ENCODE measurements at places on chromosomes 12 and 14.
A peak's percentile ranks its signal among the peaks of the same experiment; 100 is the strongest.

DNA sequence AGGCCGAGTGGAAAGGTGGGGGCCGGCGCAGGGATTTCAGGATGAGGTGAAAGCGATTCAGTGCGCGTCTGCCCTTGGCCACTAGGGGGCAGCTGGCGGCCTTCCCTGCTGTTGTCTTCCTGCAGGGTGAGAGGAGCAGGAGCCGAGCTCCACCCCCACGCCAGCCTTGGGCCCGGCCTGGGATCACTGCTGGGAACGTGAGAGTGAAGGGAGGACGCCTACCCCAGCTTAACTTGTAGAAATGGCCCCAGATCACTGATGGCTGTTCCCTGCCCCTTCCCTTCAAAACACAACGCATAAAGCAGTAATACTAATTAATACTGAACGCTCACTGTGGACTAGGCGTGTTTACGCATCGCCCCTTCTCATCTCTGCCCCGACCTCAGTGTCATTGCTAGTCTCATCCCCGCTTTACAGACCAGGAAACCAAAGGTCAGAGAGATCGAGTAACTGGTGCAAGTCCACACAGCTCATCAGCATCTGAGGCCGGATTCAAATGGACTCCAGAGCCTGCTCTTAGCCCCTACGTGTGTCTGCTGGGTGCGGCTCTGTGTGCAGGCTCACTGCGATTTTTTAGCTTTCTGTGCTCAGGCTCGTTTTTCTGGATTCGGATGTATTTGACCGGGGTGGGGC lies 24.3 kb downstream of the MVK start:
- no peak overlapping the region for H3K4me3 ChIP-seq
- no peaks in the 10 kb centered on the region for H3K27me3 ChIP-seq
- no peaks in the 10 kb centered on the region for H3K4me1 ChIP-seq
- H3K36me3 ChIP-seq: peaks cover 11% of the 10 kb centered on the region

DNA sequence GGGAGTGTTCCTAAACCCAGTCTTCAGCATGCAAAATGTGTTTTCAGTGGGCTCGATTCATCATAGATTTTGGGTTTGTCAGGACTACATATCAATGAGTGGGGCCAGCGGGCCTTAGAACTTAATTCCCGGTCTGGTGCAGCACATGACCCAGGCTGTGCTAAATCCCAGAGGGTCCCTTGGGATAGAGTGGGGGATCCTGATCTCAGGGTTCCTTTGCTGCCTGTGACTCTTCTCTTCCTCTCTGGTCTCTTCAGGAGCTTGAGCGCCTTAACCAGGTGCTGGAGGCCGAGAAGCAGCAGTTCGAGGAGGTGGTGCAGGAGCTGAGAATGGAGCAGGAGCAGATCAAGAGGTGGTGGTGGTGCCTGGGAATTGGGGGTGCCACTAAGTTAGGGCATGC lies 37.5 kb downstream of the PLEKHD1 start:
- no peak overlapping the region for H3K4me3 ChIP-seq
- peaks cover 4% of the 10 kb centered on the region for H3K27me3 ChIP-seq
- no peaks in the 10 kb centered on the region for H3K36me3 ChIP-seq
- DNase-seq: peak; percentile 55

DNA sequence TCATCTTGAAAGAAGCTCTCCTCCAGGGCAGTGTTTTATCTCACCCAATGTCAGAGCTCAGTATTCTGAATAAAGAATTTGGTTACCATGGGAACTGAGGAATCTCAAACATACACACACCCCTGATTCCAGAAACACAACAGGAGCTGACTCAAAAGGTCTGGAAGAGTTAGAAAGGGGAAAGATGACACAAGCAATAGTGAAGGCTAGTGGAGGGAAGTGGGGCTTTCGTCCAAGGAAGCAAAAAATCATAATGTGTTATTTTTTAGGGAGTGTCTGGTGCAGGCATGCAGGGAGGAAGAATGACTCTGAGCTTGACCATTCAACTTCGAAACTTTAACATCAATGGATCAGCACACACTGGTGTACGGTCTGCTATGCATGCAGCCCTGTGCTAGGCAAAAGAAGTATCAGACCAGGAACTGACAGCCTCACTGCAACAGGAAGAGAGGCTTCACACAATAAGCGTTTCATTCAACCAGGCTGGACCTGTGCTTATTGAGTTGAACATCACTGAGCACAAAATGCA lies 20.3 kb downstream of the HEBP1 start:
- peaks cover 16% of the 10 kb centered on the region for H3K4me1 ChIP-seq
- no peak for DNase-seq
- H3K27ac ChIP-seq: peak overlapping the region; percentile 63
- no peak overlapping the region for H3K4me3 ChIP-seq

- DNase-seq: no peak
- H3K4me3 ChIP-seq: no peak overlapping the region
- H3K36me3 ChIP-seq: no peaks in the 10 kb centered on the region
- H3K27me3 ChIP-seq: no peaks in the 10 kb centered on the region
These were observed 78.5 kb downstream of the MAP1LC3B2 start for GRCh38 chr12:116637589-116638150.

GRCh38 chr12:78697817-78698415 lies 166.7 kb upstream of the SYT1 start:
- no peaks in the 10 kb centered on the region for H3K36me3 ChIP-seq
- no peaks in the 10 kb centered on the region for H3K27me3 ChIP-seq
- peak overlapping the region; percentile 65 for H3K27ac ChIP-seq
- H3K4me1 ChIP-seq: peaks cover 13% of the 10 kb centered on the region

GRCh38 chr12:12983420-12984035 lies 16.5 kb downstream of the HEBP1 start:
- peaks cover 12% of the 10 kb centered on the region for H3K4me1 ChIP-seq
- DNase-seq: no peak
- peaks cover 18% of the 10 kb centered on the region for H3K36me3 ChIP-seq
- no peaks in the 10 kb centered on the region for H3K27me3 ChIP-seq

DNA sequence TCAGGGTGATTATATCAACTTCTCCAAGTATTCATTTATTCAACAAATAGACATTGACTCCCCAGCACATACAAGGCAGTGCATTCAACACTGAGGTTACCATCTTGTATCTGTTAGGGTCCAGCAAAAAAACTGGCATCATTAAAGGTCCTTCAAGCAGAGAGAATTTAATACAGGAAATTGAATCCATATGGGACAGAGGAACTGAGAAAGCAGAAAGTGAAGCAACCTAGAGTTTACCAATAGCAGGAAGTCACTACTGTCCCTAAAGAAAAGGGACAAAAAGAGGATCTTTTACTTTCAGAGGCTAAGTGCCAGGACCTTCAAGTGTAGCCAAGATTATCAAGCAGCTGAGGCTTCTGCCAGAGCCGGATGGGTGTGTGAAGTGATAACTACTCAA lies 237.8 kb upstream of the TBX3 start:
- H3K36me3 ChIP-seq: no peaks in the 10 kb centered on the region
- DNase-seq: no peak
- peaks cover 20% of the 10 kb centered on the region for H3K4me1 ChIP-seq
- H3K4me3 ChIP-seq: no peak overlapping the region
- no peaks in the 10 kb centered on the region for H3K27me3 ChIP-seq

DNA sequence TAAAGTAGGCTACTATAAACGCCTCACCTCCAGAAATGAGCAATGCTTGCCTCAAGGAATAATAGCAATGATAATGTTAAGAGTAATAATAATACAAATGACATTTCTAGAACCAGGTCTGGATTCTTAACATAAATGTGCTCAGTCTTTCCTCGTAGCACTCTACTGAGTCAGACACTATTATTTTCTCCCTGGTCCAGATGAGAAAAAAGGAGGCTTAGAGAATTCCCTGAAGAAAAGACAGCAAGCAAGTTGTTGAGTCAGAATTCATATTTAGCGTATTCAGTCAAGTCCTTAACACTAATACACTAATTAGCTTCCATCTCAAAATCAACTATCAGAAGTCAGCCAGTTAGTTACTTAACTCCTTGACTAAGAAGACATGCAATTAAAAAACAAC lies 13.2 kb downstream of the KCNC2 start:
- H3K27ac ChIP-seq: no peak overlapping the region
- peaks cover 11% of the 10 kb centered on the region for H3K4me1 ChIP-seq
- no peak for DNase-seq
- H3K4me3 ChIP-seq: no peak overlapping the region

DNA sequence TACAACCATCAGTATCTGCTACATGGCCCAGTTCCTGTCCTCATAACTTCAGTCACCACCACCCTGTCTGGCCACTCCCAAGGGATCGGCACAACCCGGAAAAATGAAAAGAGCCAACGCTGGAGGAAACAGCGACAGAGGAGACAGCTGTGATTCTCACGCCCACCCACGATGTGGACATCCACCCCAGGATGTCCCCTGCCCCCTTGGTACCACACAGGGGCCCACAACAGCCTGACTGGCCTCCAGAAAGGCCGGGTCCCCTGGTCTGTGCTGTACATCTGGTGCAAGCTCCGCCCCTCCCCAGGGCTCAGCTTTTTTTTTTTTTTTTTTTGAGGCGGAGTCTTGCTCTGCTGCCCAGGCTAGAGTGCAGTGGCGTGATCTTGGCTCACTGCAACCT lies 12.5 kb downstream of the RPS6KL1 start:
- no peak for DNase-seq
- H3K27ac ChIP-seq: no peak overlapping the region
- H3K36me3 ChIP-seq: peaks cover 5% of the 10 kb centered on the region
- H3K27me3 ChIP-seq: no peaks in the 10 kb centered on the region

GRCh38 chr14:51334566-51334965 lies 94.5 kb downstream of the TMX1 start:
- DNase-seq: no peak
- no peak overlapping the region for H3K4me3 ChIP-seq
- peak overlapping the region; percentile 84 for H3K27ac ChIP-seq
- no peaks in the 10 kb centered on the region for H3K36me3 ChIP-seq
- H3K27me3 ChIP-seq: no peaks in the 10 kb centered on the region

DNA sequence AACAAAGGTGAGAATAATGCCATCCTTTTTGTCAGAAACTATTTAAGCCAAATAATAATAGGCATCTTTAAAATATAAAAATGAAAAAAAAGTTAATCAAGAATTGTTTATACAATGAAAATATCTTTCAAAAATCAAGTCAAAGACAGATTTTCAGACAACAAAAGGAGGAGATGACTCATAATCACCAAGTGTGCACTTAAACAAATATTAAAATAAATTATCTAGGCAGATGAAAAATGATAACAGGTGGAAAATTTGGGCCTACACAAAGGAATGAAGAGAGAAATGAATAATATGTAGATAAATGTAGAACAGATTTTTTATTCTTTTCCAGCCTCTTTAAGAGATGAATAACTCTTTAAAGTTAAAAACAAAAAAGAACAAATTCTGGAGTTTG lies 250.0 kb upstream of the PLEKHG7 start:
- H3K27ac ChIP-seq: no peak overlapping the region
- H3K27me3 ChIP-seq: no peaks in the 10 kb centered on the region
- no peak overlapping the region for H3K4me3 ChIP-seq
- H3K4me1 ChIP-seq: no peaks in the 10 kb centered on the region

DNA sequence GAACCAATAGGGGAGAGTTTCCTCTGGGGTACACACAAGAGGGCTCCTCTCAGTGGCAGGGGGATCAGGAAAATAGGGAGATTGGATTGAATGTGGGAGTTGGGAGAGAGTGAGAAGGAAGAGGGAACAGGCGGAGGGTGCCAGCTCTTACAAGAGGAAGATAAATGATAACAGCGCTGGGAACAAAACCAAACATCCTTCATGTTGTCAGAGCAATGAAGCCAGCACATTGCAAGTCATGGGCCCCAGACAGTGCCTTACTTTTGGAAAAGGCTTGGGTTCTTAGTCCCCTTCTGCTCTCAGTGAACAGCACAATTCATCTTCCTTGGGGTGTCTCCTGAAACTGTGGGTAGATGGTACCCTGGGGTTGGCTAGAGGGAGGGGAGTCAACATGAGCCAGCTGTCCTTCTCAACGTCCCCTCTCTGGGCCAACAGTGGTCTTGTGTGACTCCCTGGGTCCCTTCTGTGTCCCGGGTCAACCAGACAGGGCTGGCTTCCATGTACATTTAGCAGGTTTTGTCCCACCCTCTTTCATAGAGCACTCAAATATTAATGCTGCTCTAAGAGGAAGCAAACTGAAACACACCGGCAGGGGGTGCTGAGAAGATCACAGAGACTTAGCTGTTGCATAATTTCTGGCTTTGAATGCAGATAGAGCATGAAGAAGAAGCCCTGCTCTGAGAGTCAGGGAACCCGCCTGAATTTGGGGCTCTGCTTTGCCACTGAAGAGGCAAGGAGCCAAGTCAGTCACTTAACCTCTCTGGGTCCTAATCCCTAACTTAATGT lies 138.5 kb downstream of the ESRRB start:
- no peak for DNase-seq
- H3K36me3 ChIP-seq: no peaks in the 10 kb centered on the region
- no peak overlapping the region for H3K4me3 ChIP-seq
- no peaks in the 10 kb centered on the region for H3K27me3 ChIP-seq
- peaks cover 10% of the 10 kb centered on the region for H3K4me1 ChIP-seq
- no peak overlapping the region for H3K27ac ChIP-seq

- peaks cover 13% of the 10 kb centered on the region for H3K4me1 ChIP-seq
- H3K27me3 ChIP-seq: no peaks in the 10 kb centered on the region
- no peaks in the 10 kb centered on the region for H3K36me3 ChIP-seq
- H3K27ac ChIP-seq: peak overlapping the region; percentile 71
- H3K4me3 ChIP-seq: no peak overlapping the region
These were observed 1426.9 kb downstream of the AACS start for GRCh38 chr12:126492181-126492580.

DNA sequence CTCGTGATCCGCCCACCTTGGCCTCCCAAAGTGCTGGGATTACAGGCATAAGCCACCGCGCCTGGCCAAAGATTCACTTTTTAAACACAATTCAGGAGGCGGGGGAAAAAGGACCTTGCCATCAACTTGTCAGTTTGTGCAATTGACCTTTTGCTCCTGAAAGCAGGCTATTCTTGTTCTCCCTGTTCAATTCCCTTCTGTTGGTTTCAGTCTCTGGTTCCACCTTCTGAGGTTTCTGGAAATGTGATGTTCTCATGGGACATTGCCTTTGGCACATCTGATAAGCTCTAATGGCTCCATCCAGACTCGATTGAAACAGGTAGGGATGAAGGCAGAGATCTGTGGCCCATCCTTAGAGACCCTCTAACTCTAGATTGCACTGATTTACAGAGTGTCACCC lies 17.9 kb upstream of the CCDC85C start:
- H3K27me3 ChIP-seq: no peaks in the 10 kb centered on the region
- H3K4me1 ChIP-seq: peaks cover 18% of the 10 kb centered on the region
- H3K4me3 ChIP-seq: no peak overlapping the region
- no peak for DNase-seq
- peak overlapping the region; percentile 72 for H3K27ac ChIP-seq

- no peak for DNase-seq
- H3K27me3 ChIP-seq: peaks cover 6% of the 10 kb centered on the region
- H3K4me1 ChIP-seq: no peaks in the 10 kb centered on the region
- H3K36me3 ChIP-seq: no peaks in the 10 kb centered on the region
- no peak overlapping the region for H3K4me3 ChIP-seq
- no peak overlapping the region for H3K27ac ChIP-seq
These were observed 95.9 kb upstream of the CAND1 start for GRCh38 chr12:67173258-67173657.

DNA sequence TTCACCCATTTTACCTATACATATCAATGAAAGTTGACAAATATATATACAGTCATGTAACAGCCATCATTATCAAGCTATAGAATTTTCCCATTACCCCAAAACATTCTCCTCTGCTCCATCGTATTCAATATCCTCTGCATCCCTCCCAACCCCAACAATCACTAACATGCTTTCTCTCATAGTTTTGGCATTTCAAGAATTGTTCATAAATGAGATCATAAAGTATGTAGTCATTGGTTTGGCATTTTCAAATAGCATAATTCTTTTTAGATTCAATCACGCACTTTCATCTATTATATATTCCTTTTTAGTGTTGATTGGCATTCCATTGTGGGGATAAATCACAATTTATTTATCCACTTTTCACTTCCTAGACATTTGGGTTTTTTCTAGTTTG lies 866.0 kb upstream of the TMEM132C start:
- DNase-seq: no peak
- peaks cover 14% of the 10 kb centered on the region for H3K4me1 ChIP-seq
- H3K27ac ChIP-seq: peak overlapping the region; percentile 71
- H3K4me3 ChIP-seq: no peak overlapping the region
- no peaks in the 10 kb centered on the region for H3K36me3 ChIP-seq

Data from RWPE2 (cell line).